ENCODE measurements at places on chromosomes 16 and 17. TPM values are rescaled to one million over a fixed set of nuclear protein-coding genes. Genes with fewer than 3 reads are reported as not detected.

The CRYM gene
- total RNA-seq, result 78.2 TPM

The SMARCE1 gene
- total RNA-seq, result 59.8 TPM

- no peak for DNase-seq
Measured at GRCh38 chr17:17264430-17264829, 16.6 kb downstream of the COPS3 start.

- no peak for DNase-seq
Measured at GRCh38 chr17:10776381-10776780, 27.5 kb downstream of the TMEM238L start.

DNA sequence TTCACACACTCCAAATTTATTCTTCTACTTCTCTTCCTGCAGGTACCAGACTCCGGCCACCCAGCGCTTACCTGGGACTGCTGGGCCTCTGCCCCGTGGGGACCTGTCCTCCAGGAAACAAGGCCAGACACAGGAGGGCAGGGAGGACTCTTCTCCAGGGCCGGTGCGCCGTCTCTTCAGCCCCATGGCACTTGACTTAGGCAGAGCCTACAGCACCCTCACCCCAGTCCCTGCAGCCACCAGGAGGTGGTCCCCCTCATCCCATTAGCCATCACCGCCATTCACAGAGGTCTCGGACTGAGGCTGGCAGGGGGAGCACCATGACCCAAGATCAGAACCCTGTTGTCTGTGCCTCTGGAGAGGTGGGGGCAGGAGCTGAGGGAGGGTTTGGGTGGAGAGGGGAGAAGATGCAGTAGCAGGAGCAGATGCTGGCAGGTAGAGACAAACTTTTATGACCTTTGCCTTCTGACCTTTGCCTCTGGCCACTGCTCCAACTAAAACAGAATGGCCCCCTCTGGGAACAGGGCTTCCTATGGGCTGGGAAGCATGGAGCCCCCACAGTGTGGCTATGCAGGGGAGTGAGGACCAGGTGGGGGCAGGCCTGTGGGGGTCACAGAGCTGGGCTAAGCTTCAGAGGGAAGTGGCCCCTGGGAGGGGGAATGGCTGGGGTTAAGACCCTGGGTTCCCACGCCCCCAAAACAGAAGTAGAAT is 1.7 kb upstream of the GCGR start:
- no peak for DNase-seq

DNA sequence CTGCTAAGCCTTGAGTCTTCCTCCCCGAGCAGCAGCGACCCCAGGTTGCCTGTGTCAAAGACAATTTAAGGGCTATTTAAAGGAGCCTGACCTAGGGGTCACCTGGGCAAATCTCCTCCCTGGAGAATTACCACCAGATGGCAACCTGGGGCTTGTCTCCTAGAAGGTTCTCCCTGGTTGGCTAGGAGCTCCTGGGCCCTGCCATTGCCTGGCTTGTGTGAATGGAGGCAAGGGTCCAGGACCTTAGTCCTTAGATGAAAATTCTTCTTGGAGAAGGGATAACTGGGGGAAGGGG is 51.3 kb upstream of the TAC4 start:
- no peak for DNase-seq
